ENCODE measurements at places on chromosomes 2 and 18.

DNA sequence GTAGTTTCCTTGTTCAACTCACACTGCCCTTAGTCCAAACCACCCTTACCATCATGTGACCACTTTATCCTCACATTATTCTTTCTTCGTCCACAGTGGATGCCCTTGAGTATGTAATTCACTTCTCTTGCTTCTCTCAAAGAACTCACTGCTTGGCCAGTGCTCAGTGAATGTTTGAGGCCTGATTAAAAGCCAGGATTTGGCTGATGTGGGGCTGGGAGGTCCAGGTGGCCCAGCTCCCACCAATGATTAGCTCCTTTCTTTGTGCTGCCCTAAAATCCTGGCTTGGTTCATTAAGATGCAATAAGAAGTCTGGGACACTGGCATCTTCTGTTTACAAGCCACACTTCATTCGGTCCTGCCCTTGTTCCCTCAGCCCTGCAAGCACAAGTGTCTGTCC is 97.8 kb upstream of the CELF4 start:
- no peak for DNase-seq

GRCh38 chr2:120316071-120316470 is 29.9 kb upstream of the INHBB start:
- no peak for DNase-seq

DNA sequence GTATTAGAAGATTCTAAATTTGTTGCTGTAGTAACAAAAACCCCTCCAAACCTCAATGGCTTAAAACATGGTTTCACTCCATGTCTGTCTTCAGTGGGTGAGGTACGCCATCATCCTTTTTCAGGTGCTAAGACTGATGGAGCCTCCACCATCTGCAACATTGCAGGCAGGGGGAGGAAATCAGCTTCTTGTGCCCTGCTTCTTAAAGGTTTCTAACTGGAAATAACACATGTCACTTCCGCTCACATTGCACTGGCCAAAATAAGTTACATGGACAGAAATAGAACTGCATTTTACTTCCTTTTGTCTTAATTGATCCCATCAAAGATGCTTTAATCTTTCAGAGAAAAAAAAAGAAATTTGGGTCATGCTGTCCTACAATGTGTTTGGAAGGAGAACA is 94.1 kb downstream of the GALNT3 start:
- no peak for DNase-seq

GRCh38 chr2:220674033-220674432 is 898.1 kb downstream of the EPHA4 start:
- no peak for DNase-seq

- peak; percentile 42 for DNase-seq
Observed at GRCh38 chr2:171432969-171433762, 624 bp downstream of the METTL8 start.

- DNase-seq, result no peak
Observed at GRCh38 chr2:202133909-202134265, 60.8 kb downstream of the KIAA2012 start.

- no peak for DNase-seq
Observed at GRCh38 chr2:111670776-111671175, 213.2 kb downstream of the ANAPC1 start.

DNA sequence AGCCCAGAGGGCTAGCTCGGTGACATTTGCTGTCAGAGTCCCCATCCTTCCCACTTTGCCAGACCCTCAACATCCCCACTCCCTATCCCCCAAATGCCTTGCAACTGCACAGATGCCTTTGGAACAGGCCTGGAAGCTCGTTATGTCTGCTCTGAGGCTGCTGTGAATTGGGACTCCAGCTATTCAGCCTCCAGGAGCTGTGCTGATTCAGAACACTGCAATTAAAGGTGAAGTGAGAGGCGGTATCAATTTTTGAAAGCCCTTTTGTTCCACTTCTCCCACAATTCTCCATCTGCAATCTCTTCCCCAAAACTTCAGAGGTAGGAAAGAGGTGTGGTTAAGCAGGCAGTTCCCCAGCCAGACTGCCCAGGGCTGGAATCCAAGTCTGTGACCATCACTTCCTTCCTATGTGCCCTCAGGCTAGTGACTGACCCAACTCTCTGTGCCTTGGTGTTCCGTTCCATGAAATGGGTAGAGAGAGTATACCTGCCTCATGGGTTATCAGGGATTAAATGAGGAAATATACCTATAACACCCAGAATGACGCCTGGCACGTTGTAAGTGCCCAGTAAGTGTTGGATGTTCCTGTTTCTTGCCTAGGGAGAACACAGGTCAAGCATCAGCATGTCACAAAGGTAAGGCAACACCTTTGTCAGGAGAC is 17.5 kb downstream of the NOSTRIN start:
- DNase-seq, result no peak

GRCh38 chr18:3665780-3666525 is 216.0 kb downstream of the TGIF1 start:
- peak; percentile 73 for DNase-seq

- no peak for DNase-seq
Observed at GRCh38 chr18:24219561-24220317, 80.9 kb downstream of the CABYR start.

DNA sequence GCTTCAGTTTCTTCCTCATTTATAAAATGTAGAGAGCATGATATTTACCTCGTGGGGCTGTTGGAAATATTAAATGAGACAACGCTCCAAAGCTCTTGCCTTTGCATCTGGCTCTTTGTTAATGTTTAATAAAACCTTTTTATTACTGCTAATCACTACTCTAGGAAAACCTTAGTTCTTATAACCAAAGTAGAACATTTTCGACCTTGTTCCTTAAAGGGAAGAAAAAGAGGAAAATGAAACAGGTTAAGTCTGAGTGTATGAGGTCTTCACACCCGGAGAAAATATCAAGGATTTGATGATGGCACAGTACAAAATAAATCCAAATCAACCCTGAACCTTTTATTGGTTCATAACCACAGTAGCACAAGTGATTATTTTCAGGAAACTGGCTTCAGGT is 86.6 kb upstream of the BCL2L11 start:
- DNase-seq, result no peak

DNA sequence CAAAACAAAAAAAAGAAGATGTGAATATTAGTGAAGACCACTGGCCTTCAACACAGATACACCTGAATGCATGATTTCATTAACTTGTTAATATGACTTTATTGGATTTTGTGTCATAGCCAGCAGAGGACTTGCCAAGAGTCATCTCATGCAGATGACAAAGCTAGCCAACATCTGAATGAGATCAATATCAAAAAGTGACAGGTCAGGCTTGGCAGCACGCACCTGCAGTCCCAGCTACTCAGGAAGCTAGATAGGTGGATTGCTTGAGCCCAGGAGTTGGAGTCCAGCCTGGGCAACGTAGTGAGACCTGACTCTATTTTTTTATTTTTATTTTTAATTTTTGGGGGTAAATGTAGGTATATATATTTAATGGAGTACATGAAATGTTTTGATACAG is 54.5 kb upstream of the TGIF1 start:
- DNase-seq, result no peak

GRCh38 chr2:154386186-154386585 is 312.3 kb upstream of the KCNJ3 start:
- no peak for DNase-seq

- DNase-seq, result no peak
Observed at GRCh38 chr2:177872286-177872685, 200.3 kb downstream of the PDE11A start.

DNA sequence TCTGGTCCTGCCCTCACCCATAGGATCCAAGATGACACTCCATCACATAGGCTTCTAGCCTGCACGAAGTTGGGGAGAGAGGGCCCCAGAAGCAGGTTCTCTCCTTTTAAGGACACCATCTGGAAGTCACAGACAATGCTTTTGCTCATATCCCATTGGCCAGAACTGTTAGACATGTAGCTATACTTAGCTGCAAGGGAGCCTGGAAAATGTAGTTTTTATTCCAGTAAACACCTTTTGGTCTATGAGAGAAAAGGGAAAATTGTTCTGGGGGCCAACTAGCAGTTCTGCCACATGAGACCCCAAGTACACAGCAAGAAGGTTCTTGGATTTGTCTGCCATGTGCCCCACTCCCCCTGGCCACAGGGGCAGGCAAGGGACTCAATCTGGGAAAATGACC is 206.1 kb downstream of the ZFP36L2 start:
- no peak for DNase-seq

DNA sequence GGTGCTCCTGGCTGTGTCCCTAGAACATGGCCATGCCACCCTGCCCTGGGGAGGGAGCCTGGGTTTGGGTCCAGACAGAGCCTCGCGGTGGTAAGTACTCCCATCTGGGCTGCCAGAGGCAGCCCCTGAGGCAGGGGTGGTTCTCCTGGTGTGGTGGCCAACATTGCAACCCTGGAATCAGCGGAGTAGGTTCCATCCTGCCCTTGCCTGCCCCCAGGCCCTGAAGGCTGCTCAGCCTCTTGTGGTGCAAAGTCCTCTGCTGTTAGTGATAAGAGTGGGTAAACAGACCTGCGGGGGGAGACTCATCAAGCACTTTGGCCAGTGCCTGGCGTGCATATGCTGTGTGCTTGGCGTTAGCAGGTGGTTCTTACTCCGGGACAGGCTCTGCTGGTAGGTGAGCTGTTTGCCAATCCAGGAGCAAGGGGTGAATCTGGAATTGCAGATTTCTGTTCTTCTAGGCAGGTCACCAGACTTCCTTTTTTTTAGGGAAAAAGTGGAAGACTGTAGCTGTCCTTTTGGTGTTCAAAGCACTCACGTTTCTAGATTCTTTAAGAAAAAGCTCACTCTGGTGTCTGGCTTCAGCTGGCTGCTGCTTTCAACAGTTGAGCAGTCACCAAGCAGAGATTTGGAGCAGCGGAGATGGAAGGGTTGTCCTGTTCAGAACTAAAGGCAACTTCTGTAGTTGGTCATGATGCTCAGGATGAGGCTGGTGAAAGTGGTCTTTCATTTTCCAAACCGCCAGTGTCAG is 3.2 kb downstream of the CNNM3 start:
- DNase-seq, result no peak

DNA sequence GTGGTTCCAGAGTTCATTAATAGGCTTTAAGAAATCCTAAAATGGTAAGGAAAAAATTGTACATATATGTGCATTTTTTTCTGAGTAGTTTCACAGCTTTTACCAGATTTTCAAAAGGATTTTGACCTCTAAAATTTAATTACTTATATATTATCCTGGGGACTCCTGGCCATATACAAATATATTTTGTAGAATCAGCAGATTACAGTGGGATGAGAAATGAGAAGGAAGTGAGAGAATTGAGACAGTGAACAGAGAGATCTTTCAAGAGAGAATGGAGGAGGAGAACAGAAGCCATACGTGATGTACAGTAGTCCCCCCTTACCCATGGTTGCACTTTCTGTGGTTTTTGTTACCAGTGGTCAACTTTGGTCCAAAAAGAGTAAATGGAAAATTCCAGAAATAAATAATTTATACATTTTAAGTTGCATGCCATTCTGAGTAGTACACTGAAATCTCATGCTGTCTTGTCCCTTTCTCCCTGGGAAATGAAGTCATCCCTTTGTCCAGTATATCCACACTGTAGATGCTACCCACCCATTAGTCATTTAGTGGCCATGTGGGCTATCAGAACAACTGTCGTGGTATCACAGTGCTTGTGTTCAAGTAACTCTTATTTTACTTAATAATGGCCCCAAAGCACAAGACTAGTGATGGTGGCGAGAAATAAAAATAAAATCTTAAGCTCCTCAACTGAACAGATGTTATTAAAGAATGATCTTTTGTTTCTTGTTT is 130.4 kb upstream of the MYO3B start:
- DNase-seq, result no peak

DNA sequence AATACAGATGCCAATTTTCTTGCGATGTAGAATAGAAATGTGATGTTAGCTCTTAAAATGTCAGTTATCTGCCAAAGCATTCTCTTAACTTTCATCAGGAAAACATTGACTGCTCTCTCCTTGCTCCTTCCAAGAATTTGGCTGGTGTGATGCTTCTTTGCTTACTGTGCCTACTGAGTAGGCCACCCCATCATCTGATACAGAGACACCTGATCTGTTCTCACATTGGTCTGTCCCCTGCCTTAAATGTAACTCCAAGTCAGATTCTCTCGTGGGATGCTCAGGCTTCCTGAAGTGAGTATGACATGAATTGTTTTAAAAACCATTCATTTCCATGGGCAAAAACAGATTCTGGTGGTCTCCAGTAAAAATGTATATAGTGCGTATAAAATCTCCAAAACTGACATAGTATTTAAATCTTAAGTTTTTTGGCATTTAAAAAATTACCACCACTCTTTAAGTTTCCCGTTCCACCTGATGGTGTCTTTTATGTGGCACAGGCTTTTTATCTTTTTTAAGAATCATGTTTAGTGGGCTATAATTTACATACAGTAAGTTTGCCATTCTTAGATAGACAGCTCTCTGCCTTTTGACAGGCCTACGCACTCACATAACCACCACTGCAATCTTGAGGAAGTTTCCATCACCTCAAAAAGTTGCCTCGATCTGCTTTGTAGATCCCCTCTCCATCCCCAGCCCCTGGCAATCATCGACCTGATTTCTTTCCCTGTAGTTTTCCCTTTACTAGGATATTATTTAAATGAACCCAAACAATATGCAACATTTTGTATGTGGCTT is 36.6 kb downstream of the UBE2F start:
- DNase-seq, result no peak
